ENCODE measurements at places on chromosomes 6 and 20. TPM values are rescaled to one million over a fixed set of nuclear protein-coding genes. Genes with fewer than 3 reads are reported as not detected.

GRCh38 chr6:31070711-31071197 lies 41.6 kb downstream of the C6orf15 start:
- DNase-seq, result no peak

- no peak for DNase-seq
Measured at GRCh38 chr20:25177890-25178321, 17.6 kb upstream of the ENTPD6 start.

DNA sequence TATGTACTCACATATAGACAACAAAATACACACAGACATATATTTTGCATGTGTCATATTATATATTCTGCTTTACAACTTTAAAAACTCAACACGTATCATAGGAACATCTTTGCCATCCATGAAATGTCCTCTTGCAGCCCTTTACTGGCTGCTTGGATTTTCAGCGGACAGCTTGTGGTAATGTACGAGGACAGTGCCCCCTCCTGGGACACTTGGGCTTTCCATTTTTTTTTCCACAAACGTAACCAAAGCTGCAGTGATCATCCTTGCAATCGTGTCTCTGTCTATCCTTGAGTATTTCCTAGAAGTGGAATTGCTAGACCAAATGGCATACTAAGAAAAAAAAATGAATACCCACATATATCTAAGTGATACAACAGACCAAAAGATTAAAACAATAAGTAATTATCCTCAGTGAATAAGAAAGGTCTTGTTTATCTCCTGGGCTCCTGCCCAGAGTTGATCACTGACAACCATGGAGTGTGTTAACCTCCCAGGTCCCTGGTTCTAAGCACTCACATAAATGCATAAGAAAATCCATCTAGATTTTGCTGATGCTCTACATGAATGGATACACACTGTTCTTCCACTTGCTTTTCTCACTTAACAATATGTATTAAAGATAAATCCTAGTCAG lies 18.1 kb downstream of the BPI start:
- no peak for DNase-seq

- peak; percentile 2 for DNase-seq
Measured at GRCh38 chr6:170209354-170210025, 81.4 kb downstream of the DLL1 start.

GRCh38 chr20:20497242-20497978 lies 129.5 kb downstream of the INSM1 start:
- no peak for DNase-seq

- DNase-seq, result peak; percentile 47
Measured at GRCh38 chr20:43983359-43983758, 68.7 kb downstream of the TOX2 start.

DNA sequence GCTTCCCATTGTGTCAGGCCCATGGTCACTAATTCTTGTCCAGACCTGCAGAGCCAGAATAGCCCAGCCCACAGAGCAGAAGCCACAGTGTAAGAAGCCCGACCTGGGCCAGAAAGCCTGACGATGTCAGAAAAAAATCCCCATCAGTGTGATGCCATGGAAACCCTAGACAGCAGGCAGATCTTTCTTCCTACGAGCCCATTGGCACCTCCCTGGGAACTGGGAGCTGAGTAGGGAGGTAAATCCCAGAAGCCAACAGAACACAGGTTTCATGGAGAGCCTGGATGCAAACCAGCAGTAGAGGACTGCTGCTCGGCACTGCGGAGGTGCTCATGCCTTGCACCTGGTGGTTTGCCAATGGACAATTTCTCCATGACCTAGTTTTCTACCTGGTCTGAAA lies 82.2 kb upstream of the SLC22A16 start:
- no peak for DNase-seq

DNA sequence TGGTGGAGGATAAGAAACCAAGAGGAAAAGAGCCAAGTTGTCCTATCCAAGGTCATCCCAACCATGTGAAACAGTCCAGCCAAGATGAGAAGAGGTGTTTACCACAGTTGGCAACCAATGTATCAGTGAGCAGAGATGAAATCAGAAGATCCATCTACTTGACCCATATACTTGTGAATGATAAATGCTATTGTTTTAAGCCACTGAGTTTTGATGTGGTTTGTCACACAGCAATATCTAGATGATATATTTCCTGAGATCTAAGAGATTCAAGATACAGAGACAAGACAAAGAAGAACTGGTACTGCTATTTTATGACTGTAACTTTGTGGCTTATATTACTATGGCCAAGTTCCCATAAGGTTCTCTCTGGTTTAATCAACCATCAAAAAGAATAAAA lies 721.2 kb downstream of the MAFB start:
- no peak for DNase-seq

- DNase-seq, result no peak
Measured at GRCh38 chr6:138234363-138234762, 16.1 kb upstream of the PBOV1 start.

DNA sequence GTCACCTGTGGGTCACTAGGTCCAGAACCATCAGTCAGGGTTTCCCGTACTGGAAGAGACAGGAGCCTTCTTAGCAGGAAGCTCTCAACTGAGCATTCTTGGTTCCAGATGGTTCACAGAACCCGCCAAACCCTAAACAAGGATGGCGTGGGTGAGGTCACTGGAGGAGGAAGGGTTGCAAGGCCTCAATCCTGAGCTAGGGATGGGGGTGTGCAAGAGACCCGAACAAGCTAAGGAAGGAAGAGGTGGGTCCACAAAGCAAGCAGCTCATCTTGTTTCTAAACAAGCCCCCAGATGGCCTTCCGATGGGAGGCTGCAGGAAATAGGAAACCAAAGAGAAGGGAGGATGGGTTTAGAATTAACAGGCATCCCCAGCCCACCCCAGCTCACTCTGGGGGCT lies 92.7 kb downstream of the PREX1 start:
- DNase-seq, result no peak

GRCh38 chr6:21375151-21376116 lies 218.1 kb upstream of the SOX4 start:
- DNase-seq, result no peak

DNA sequence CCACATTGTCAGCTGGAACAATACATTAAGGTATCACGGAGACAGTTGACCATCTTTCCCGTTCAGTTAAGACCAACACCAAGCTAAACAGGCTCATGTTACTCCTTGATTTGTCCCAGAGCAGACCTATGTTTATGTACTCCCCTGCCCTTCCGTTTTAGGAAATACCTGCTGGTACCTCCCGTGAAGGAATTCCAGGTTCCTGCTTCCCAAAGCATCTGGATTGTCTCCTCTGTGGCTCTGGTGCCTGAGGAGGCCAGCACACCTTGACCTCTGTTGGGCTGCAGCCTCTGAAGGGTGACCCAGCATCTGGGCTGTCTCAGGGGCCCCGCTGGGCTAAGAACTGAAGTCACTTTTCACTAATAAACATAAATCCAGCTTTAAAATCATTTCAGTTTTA lies 647.8 kb upstream of the MARCKS start:
- no peak for DNase-seq

- no peak for DNase-seq
Measured at GRCh38 chr6:88124925-88125557, 41.1 kb downstream of the CNR1 start.

DNA sequence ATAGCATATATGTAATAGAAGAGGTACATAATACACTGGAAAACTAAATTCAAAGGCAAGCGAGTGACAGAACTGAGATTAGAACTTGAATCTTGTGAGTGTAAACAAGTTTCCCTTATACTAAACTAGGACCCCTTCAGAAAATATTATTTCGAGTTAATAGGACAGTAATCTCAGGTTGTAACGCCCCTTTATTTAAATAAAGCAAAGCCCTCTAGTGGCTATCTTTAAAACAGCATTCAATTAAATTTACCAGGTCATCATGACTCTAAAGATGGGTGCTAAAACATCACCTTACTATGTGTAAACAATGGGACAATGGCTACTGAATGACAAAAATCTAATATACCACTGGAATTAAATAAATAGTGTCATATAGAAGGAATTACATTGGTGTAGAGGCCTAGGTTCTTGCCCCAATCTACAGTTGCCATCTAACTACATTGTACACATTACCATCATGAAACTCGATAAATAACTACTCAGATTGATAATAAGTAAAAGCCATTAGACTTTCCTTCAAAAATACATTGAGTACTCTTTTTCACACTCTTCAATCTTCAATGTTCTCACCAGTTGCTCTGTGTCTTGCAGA lies 255.4 kb upstream of the IRAK1BP1 start:
- DNase-seq, result no peak

- no peak for DNase-seq
Measured at GRCh38 chr6:147708170-147708569, 199.7 kb downstream of the SAMD5 start.

GRCh38 chr20:33401921-33402369 lies 626 bp upstream of the CDK5RAP1 start:
- peak; percentile 18 for DNase-seq

- no peak for DNase-seq
Measured at GRCh38 chr6:37319156-37319555, 34.6 kb upstream of the RNF8 start.

- no peak for DNase-seq
Measured at GRCh38 chr6:101614774-101615173, 221.3 kb downstream of the GRIK2 start.

- no peak for DNase-seq
Measured at GRCh38 chr20:19268426-19268825, 56.0 kb downstream of the SLC24A3 start.

C20orf96 gene
- 8.2 TPM for total RNA-seq

RCAN2 gene
- total RNA-seq, result 0.57 TPM

ADIG gene
- not detected for total RNA-seq

CABLES2 gene
- 19.1 TPM for total RNA-seq

TSBP1 gene
- not detected for total RNA-seq

TBCC gene
- total RNA-seq, result 38.6 TPM

TNFRSF21 gene
- 0.27 TPM for total RNA-seq

NHLRC1 gene
- not detected for total RNA-seq

NKX2-2 gene
- total RNA-seq, result not detected

MYMX gene
- not detected for total RNA-seq
